ENCODE measurements at places on chromosomes 3 and 15.

GRCh38 chr15:38430106-38430760, 23.7 kb upstream of the FAM98B start:
- no peak for DNase-seq

- DNase-seq = peak; percentile 48
Observed at GRCh38 chr3:128794770-128795649, 69.0 kb downstream of the RAB7A start.

DNA sequence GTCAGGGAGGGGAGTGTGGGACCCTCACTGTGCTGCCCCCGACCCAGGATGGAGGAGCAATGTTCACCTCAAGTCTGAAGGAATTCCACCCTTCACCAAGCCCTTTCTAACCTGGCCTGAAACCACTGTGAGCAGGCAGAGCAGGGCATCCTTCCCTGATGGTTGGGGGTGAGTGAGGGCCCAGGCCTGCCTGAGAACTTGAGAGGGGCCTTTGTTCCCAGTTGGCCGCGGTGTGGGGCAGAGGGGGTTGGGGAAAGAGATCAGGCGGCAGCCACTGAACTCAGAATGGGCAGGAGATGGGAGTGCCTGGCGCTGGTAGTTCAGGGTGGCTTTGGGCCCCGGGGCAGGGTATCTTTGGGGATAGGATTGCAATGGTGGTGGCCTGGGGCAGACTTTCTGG, 103.5 kb upstream of the RPL32 start:
- DNase-seq = no peak

DNA sequence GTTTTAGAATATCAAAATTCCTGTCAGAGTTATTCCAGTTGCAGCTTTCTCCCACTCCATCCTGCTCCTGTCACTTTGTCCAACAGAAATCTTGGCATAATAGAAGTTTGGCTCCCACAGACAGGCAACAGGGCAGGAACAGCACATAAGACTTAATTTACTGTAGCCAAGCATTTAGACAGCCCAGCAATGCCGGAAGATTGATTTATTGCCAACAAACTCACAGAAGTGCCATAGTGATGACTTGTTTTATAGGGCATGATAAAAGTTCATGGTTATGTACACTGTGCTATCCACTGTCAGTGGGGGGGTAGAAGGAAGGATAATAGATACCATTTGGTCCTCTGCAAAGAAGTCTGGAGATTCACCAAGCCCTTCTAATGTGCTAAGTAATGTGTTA, 98.3 kb upstream of the CBLB start:
- DNase-seq = no peak

DNA sequence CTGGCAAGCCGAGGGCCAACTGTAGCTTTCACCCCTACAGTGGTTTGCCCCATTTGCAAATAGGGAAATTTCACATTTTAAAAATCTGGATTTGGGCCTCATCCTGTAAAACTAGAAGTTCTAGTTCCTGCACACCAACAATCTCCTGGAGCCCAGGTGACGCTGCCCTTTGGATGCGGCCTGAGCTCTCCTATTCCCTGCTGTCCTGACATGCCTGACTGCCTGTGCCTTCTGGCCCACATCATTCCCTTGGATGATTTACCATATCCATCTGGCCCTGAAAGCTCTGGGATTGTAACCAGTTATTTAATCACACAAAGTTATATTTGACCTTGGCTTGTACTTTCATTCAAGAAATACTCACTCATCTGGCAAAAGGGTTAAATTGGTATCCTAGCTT, 272.3 kb downstream of the ARRDC4 start:
- DNase-seq = no peak

DNA sequence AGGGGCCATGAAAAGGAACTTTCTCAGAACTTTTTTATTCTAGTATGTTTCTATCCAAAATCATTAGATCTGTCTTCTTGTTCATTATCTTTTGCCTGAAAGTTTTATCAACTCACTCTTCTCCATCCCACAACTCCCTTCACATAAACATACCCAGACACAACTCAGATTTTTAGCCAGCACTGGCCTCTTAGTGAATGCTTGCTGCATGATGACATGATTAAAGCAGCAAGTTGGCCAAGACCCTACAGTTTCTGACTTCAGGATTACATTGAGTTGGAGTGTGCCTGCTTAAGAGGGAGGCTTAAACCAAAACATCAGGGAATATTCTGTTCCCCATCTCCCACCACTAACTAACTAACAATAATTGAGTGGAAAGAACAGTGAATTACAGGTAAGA, 38.1 kb downstream of the PLSCR2 start:
- DNase-seq = no peak

- DNase-seq = no peak
Observed at GRCh38 chr3:176611703-176612102, 585.6 kb downstream of the TBL1XR1 start.

DNA sequence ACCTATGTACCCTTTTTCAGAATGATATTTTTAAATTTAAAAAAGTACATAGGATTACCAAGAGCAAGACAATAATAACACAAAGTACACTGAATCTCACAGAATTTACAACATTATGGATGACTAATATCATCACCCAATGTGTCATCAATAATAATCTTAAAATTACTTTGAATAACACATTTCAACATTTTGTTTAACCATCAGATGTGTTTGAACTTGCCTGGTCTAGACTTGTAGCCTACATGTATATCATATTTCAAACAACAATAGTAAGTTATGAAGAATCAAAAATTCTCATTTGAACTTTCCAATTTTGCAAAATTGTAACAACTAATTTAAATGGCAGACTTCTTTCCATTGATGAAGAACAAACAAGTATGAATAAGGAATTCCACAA, 15.1 kb downstream of the LRRC3B start:
- no peak for DNase-seq

DNA sequence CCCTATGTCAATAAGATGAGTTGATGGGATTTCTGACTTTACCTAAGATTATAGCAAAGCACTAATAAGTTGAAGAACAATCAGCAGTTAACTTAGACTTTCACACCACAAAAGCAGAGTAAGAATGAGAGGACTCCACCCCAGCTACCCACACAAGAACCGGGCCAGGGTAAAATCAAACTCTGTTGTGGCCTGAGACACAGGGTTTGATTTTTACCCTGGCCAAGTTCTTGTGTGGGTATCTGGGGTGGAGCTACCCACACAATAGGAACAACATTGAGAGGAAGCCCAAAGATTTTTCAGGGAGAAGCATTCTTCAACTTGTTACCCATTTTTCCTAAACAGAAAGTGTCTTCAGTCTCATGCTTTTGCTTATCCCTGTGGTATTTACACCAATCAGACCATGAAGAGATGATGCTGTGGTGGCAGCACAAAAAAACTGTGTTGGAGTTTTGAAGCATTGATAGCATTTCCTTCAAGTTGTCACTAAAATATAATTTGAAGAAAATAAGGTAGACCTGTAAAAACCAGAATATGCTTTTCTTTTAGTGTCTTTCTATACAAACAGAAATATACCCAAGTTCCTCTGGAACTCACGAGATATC, 25.6 kb downstream of the CPOX start:
- no peak for DNase-seq

- no peak for DNase-seq
Observed at GRCh38 chr3:122640437-122640999, 40.1 kb upstream of the PARP14 start.

GRCh38 chr3:171790898-171791691, 19.2 kb downstream of the PLD1 start:
- no peak for DNase-seq

DNA sequence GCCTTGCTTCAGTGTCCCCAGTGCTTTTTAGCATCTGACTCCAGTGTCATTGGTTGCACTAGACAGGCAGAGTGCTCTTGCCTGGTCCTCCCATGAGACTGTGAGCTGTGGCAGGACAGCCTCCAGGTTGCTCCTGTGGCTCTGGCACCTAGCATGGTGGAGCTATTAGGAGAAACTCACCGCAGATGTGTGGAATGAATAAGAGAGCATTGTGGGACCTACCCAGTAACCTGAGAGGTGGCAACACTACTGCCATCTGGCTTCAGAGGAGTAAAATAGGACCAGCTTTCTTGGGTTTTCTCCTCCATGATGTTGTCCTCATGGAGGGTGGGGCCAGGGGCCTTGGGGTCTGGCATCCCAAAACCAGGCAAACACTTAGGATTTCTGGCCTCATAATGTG, 183.6 kb downstream of the EPHB1 start:
- no peak for DNase-seq

GRCh38 chr3:113262304-113262665, 50.9 kb downstream of the BOC start:
- DNase-seq = no peak

- DNase-seq = no peak
Observed at GRCh38 chr3:172192830-172193415, 153.5 kb downstream of the FNDC3B start.

DNA sequence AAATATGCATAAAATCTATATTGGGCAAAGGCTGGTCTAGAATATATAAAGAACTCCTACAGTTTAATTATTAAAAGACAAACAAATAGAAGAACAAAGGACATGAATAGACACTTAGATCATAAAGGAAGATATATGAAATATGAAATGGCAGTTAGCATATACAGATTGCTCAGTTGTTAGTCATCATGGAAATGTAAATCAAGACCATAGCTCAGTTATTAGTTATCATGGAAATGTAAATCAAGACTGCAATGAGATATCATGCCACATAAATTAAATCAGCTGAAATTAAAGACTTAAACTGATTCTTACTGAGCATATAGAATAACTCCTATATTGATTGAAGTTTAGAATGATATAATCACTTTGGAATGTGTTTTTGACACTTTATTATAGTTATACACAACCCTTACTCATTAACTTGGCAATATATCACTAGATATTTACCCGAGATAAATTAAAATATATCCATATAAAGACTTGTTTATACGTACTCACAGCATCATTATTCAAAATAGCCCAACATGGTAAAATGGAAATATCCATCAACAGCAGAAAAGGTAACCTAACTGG, 45.2 kb upstream of the GOLGA8B start:
- DNase-seq = no peak

DNA sequence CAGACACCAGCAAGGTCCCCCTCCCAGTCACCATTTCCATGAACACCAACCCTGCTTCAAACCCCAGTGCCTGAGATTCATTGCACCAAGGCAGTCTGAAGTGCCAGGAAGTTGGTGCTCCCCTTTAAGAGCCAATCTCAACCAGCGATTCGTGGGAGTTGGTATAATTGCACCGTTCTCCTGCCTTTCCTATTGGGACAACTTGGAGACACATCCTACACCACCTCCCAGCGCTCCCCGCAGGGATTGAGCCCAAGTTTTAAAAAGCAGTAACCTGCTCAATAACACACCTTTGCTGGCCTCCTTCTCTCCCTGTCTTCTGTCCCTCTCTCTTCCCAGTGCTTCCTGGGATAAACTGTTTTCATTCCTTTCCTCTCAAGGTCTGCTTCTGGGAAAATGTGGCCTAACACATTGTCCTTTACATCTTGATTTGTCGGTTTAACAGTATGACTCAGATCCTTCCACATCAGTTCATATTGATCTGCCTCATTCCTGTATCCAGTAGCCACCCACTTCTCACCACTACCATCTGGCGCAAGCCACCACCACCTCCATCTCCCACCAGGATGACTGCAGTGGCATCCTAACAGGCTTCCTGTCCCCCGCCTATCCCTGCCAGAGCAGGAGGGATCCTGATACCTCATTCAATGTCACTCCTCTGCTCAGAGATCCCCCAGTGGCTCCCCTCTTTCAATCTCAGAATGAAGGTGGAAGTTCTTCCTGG, 37.8 kb upstream of the HRH1 start:
- DNase-seq = no peak

- DNase-seq = no peak
Observed at GRCh38 chr3:174659511-174659910, 199.6 kb upstream of the NAALADL2 start.

DNA sequence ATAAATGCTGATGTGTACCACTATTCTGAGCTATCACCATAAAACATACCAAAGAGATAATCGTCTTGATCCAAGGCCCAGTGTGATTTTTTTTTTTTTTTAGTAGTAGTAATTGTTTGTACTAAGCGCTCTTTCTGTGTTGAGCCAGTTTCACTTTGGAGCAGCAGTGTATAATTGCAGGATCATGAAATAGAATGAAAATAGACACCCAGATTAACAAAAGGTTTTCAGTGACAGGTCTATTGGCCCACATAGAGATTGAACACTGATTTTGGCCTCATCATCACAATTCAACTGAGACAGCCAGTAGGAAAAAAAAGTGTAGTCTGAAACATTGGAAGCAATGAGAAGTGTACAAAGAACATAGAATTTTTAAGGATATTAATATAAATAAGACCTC, 749.8 kb downstream of the NAALADL2 start:
- DNase-seq = no peak

DNA sequence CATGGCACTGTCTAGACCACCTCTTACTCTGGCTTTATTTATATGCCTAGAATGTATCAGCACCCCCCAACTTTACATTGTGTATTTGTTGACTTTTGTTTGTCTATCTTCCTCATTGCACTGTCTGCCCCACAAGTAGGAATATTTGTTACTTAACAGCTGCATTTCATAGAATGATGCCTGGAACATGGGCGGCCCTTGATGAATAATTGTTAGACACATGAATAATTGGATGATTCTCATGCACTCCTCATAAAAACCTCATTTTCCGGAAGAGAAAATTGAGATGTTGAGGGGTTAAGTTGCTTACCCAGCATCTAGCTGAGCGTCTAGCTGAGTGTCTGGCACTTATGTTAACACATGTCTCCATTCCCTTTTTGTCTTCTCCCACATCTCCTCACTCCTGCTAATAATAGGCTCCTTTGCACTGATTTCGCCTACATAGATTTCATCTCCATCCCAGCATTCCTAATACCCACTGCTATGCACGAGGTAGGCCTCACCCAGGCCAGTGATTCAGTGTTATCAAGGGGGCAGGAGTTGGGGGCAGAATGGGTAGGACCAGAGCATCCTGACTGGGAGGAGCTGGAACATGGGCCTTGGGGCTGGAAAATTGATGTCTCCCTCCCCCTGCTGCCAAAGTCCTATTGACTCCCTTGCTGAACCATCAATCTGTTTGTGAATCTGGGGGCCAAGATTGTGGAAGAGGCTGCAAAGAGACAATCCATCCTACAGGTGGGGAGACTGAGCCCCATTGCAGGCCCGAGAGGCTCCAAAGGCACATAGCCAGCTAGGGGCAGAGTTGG, 7.8 kb upstream of the WNT7A start:
- DNase-seq = no peak

DNA sequence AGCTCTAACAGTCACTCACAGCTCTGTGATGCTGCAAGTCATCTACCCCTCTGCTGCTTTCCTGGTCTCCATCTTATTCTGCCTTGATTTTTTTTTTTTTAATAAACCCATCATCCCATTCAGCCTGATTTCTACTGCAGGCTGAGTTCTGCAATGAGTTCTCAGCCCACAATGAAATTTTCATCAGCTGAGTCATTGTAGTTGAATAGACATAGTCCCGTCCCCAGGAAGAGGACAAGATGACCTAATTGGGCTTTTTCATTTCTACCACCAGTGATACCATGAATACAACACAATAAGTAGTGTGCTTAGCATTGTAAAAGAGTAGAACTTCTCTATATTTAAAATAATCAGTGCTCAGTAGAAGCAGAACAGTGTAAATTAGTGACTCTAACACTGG, 59.3 kb downstream of the C3orf85 start:
- no peak for DNase-seq

DNA sequence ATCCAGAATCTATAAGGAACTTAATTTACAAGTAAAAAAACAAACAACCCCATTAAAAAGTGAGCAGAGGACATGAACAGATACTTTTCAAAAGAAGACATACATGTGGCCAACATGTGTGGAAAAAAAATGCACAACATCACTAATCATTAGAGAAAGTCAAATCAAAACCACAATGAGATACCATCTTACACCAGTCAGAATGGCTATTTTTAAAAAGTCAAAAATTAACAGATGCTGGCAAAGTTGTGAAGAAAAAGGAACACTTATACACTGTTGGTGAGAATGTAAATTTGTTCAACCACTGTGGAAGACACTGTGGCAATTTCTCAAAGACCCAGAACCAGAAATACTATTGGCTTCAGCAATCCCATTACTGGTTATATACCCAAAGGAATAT, 830.0 kb upstream of the ALCAM start:
- no peak for DNase-seq

All from activated T-cell treated with anti-CD3 and anti-CD28 coated beads for 1 hour (primary cell).